ENCODE measurements at places on chromosomes 6 and 20.

DNA sequence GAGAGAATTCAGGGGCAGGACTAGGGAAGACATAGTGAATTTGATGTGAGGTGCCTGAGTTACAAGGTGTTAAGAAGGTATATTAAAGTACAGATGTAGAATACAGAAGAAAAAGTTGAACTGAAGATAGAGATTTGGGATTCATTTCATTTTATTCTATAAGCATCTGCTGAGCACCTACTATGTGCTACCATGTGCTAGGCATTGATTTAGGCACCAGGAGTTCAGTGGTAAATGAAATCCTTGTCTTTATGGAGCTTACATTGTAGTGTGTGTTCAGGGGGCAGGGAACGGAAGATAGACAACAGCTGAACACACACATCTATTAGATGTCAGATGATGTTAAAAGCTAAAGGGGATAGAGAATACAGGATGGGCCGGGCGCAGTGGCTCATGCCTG, 2.8 kb downstream of the RSPH9 start:
- no peak for DNase-seq

- DNase-seq: no peak
Measured at GRCh38 chr6:2508071-2508470, 242.7 kb downstream of the MYLK4 start.

DNA sequence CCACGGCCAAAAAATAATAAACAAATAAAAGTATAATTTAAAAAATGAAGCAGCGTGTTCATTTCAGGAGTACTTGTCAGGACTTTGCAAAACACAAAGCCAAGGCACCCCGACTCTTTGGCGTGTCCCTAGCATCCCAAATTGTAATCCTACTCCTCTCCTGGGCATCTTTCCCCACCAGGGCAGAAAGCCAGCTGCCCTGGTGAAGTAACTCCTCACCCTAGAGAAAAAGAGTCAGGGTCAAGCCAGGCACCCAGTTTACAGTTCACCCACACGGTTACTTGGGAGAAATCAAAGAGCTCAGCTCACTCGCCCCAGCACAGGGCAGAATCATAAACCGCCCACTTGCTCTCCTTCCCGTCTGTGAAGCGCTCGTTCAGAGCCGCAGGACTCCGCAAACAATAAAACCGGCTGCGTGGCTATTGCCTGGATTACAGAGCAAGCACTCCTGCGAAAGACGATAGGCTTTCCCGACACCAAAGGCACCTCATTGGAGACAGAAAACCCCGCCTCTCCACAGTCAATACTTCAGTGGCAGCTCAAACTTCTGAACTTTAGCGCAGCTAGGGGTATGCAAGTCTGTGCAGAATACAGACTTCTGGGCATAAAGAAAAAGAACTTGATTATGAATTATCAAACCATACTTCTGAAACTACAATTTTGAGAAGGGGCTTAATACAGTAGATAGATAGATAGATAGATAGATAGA, 73.0 kb upstream of the NHSL1 start:
- DNase-seq: no peak

DNA sequence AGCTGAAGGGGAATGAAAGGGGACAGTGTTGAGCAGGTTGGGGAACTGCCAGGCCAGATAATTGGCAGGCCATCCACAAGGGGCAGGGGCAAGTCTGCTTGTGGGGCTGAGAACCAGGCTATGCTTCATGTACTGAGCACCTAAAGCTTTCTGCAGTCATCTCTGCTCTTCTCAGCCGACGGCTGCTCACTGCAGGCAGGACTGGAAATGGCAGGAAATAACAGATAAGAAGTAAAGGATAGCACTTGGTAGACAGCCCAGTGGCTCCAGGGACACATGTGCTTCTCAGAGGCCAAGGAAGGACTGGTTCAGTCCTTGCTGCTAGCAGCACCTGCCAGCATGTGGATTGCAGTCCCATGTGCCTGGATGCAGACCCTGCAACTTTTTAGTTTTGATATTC, 89.8 kb downstream of the CD164 start:
- no peak for DNase-seq

DNA sequence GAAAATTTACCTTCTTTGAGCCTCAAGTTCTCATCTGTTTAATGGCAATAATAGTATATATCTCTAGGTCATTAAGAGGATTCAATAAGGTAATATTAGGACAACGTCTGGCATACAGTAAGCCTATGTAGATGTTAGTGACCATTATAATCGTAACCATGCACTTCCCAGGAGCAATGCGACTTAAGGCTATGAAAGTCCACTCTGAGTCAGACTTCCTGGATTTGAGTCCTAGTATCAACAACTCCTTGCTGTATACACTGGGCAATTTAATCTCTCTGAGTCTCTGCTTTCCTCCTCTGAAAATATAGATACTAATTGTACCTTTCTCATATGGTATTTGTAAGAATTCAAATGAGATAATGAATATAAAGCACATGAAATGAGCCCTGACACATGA, 168.1 kb upstream of the HDDC2 start:
- DNase-seq: no peak

- no peak for DNase-seq
Measured at GRCh38 chr6:17881085-17881858, 106.2 kb downstream of the KIF13A start.

- no peak for DNase-seq
Measured at GRCh38 chr6:34152042-34152524, 6.2 kb upstream of the GRM4 start.
